ENCODE measurements at places on chromosomes 7 and 10.
A peak's percentile ranks its signal among the peaks of the same experiment; 100 is the strongest.

- DNase-seq, result no peak
Observed at GRCh38 chr7:78828317-78828716, 625.1 kb downstream of the MAGI2 start.

DNA sequence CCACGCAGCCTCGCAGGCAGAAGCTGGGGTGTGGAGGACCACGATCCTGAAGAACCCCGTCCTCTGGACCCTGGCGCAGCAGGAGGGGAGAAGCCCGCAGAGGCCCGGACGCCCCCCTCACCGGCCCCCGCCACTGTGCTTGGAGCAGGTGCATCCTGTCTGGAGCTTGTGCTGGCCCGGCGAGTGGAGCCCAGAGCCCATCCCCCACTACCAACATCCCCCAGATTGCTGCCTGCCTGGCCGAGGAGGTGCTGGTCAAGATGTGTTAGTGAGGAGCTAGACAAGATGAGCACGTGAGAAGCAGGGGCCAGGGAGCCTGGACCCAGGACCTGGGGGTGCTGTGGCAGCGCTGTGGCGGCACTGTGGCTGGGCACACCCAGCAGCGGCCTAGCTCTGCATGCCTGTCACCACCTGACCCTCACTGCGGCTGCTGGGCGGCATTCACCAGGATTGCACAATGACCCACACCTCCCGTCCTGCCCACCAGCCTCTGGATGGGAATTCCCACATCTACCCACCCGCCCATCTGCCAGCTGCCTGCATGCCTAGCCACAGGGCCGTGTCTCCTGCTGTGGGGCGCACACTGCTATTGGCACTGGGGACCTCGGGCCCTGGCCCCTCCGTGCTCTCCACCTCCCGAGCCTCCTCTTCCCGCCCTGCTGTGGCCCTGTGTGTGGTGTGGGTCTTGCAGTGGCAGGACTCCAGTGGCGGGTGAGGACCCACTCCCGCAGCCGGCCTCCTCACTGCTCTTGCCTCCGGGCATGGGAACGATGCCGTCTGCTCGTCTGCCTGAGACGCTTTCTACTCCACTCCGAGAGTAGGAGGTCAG is 11.8 kb downstream of the GPR146 start:
- no peak for DNase-seq

- peak; percentile 78 for DNase-seq
Observed at GRCh38 chr7:26648554-26648953, 215.8 kb downstream of the SKAP2 start.

DNA sequence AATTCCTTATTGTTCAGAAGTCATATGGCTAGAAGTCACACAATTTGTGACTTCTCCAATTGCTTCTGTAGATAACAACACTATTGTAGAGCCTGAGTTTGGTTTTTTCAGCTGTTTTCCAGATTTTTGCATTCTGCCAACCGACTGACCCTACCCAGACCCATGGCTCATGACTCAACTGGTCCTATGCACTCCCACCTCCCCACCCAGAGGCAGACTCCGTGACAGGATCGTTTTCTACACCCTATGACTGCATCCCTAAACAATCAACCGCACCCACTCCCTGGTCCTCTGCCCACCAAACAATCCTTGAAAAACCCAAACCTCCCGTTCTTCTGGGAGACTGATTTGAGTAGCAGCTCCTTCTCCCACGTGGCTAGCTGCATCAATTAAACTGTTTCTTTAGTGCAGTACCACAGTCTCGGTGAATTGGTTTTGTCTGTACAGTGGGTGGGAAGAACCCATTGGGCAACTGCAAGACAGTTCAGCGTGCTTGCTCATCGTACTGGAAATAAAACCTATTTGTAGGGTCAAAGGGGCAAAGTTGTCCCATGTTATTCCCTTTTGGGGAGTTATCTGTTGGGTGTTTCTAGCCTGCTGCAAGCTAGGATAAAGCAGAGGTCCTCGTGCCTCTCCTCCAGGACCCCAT is 150.3 kb upstream of the FAM20C start:
- no peak for DNase-seq

GRCh38 chr7:87156709-87157108 is 4.5 kb downstream of the DMTF1 start:
- peak; percentile 49 for DNase-seq

All from HCEC 1CT (cell line).